Stimulated activated naive CD8-positive, alpha-beta T cell treated with anti-CD3 and anti-CD28 coated beads, Interleukin-15, Interleukin-2, amounts not matched to agents 100 U/mL and 50 U/mL, for 24 hours (primary cell): ENCODE measurements at places on chromosomes 1 and 21.

DNA sequence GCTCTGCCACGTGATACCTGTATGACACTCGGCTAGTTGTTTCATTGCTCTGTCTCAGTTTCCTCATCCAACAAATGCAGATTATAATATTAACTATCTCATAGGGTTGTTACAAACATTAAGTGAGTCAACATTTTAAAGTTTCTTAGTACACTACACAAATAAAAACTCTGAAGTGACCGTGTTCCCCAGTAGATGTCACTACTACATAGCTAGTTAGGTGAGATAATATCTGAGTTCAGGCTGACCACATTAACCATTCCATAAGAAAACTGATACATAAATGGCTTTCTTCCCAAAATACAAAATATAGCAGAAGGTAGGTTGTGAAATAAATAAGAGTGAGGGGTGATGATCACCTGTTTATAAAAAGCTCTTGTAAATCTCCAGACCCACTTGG is 214.1 kb downstream of the NUF2 start:
- DNase-seq: no peak

DNA sequence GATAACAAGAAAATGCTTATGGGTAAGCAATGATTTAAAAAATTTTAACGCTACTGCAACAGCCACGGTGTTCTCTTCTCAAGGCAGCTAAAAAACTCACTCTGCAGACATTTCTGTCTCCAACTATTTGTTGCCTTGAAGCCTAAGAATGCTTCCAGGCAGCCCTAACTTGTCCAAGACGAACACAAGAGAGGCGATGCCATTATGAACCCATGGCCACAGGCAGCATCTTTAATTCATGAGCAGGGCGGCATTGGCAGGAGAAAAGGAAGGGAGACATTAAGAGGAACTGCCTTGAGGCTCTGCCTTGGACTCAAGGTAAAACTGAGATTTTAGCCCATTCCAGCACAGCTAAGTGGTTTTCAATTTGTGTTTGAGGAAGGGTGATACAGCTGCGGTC is 67.5 kb downstream of the KCND3 start:
- no peak for DNase-seq

GRCh38 chr1:25692560-25692959 is 76.0 kb downstream of the MAN1C1 start:
- no peak for DNase-seq

GRCh38 chr1:2594641-2595131 is 8.1 kb downstream of the PRXL2B start:
- no peak for DNase-seq
